ENCODE measurements at places on chromosomes 12 and 14. TPM values are rescaled to one million over a fixed set of nuclear protein-coding genes. Genes with fewer than 3 reads are reported as not detected.

DNA sequence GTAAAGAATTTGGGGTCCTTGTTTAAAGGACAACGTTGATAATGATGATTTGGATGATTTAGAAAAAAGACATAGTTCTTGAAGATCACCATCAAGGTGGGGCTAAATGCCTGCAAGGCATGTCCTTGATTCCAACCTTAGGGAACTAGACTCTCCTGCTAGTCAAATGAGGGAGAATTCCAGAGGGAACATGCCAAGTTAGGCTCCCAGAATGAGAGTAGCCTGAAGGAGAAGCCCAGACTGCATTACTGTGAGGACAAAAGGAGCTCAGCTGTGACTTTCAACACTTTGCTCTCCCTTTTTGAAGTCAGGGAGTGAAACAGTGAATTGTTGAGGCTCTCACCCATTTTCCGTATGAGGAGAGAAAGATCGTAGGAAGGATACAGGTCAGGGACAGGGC, 95.2 kb upstream of the TBX3 start:
- DNase-seq, result no peak

- peak; percentile 74 for DNase-seq
Measured at GRCh38 chr12:55927588-55928502, at the start of gene PYM1. Gene PYM1, minus strand, starts transcription at chr12:55927894. Its CDS starts 133 bp downstream, at chr12:55927761.

DNA sequence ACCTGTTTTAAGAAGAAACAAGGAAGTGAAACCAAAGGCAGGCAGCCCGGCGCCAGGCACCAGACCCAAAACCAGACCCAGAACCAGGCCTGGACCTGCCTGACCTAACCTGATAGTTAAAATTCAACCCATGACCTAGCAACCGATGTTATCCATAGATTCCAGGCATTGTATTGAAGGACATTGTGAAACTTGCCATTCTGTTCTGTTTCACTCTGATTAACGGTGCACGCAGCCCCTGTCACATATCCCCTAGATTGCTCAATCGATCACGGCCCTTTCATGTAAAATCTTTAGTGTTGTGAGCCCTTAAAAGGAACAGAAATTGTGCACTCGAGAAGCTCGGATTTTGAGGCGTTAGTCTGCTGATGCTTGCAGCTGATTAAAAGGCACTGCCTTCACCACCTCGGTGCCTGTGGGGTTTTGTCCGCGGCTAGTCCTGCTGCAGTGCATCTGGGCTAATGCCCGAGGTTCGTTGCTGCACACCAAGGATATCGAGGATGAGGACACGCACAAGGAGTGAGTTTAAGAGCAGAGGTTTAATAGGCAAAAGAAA, 262.5 kb upstream of the TMEM132C start:
- no peak for DNase-seq

- DNase-seq, result no peak
Measured at GRCh38 chr12:12019881-12020280, 50.9 kb upstream of the BCL2L14 start.

DNA sequence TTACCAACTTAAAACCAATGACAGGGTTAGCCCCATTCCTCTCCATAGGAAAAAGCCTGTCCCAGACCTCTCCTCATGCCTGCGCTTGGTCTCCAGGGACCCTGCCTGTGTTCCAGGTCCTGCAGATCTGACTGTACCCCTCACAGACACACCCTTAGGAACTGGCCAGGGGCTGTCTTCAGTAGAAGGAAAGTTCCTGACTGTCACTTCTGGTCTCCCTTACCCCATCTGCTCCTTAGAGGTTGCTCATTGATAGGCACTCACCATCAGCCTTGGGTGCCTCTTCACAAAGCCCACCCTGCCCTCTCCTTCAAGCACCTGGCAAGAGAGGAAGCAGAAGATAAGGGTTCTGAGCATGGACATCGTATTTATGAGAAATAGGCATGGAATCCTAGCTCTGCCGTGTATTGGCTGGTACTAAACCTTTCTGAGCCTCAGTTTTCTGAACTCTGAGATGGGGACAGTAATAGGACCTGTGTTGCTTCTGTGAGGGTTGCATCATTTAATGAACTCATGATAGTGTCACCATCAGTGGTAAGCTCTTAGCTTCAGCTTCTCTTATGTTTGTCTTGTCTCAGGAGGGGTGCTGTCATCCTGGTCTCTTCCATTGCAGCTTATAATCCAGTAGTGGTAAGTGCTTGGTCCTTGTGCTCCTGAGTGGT, 7.5 kb downstream of the DHRS2 start:
- DNase-seq, result no peak

TAS2R8 gene
- not detected for total RNA-seq

Data from Calu3 (cell line).